ENCODE measurements at places on chromosomes 7 and 10.

DNA sequence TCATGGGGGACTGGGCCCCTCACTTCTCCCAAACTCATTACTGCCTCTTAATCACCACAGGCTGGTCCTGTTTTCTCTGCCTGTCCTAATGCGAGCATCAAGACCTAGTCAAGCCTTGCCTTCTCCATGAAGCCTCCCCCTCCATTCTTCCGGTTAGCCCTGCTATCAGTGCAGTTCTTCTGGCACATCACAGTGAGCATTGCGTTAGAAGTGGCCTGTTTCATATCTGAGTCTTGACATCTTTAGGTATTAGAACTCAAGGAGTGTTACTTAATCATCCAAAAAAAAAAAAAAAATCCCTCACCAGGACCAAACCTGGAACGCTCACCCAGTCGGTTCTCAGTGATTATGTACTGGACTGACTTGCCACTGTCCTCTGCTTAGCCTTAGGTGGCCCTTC lies 17.4 kb downstream of the SNX10 start:
- no peak for DNase-seq

GRCh38 chr7:87003872-87004798 lies 55.3 kb downstream of the ELAPOR2 start:
- DNase-seq: no peak

GRCh38 chr7:36726311-36726710 lies 2.0 kb upstream of the AOAH start:
- DNase-seq: peak; percentile 65

- DNase-seq: no peak
Observed at GRCh38 chr10:6607182-6607581, 27.1 kb upstream of the PRKCQ start.

- no peak for DNase-seq
Observed at GRCh38 chr7:77409005-77409738, 7.0 kb downstream of the GSAP start.

GRCh38 chr7:117386110-117386706 lies 41.1 kb downstream of the ASZ1 start:
- no peak for DNase-seq
